CD4-positive, alpha-beta T cell treated with Interleukin-10 for 1 hour (primary cell): ENCODE measurements at places on chromosomes 16 and 17.

DNA sequence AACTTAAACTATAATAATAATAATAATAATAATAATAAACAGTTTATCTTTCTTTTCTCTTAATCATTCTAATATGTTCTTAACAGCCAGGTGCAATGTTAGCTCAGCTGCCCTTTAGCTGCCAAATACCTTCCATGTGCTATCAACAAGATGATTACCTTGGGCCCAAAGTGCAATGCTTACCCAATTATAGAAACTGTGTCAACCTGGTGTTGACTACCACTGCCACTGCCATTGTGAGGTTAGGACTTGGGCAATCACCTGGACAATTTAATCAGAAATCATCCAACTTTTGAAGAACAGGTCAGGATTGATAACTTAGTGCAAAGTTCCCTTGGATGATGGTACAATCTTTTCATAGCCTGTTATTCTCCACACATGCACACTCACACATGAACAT, 371.8 kb upstream of the SALL1 start:
- no peak for DNase-seq

DNA sequence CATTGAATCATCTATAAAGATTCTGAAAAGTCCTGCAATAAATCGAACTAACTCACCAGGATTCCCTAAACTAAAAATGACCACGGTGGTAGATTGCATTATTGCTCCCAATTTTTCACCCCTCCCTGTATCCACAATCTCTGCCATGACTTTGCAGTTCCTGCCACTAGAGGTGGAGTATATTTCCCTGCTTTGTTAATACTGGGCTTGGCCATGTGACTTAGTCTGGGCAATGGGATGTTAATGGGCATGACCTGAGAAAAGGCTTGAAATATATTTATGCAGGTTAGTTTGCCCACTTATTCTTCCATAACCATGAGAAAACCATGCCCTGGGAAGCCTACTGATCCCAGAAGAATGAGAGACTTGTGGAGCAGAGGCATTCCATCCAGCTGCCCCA, 59.1 kb downstream of the NOG start:
- DNase-seq, result no peak

DNA sequence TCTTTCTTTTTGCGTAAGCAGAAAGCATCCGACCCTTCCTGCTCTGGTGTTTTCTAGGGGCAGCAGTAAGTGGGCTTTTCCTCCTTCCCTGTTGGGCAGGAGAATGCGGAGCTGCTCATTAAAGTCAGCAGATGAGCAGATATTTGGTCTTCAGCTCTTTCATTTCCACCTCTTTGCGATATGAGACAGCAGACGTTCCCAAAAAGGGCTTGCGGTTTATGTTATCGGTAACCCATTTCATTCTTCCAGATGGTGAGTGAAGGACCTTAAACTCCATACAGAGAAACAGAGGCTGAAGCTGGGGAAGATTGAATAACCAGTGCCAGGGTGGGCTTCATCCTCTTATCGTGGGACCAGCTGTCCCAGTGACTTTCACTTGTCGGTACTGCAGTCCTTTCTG, 40.7 kb downstream of the KSR1 start:
- no peak for DNase-seq

DNA sequence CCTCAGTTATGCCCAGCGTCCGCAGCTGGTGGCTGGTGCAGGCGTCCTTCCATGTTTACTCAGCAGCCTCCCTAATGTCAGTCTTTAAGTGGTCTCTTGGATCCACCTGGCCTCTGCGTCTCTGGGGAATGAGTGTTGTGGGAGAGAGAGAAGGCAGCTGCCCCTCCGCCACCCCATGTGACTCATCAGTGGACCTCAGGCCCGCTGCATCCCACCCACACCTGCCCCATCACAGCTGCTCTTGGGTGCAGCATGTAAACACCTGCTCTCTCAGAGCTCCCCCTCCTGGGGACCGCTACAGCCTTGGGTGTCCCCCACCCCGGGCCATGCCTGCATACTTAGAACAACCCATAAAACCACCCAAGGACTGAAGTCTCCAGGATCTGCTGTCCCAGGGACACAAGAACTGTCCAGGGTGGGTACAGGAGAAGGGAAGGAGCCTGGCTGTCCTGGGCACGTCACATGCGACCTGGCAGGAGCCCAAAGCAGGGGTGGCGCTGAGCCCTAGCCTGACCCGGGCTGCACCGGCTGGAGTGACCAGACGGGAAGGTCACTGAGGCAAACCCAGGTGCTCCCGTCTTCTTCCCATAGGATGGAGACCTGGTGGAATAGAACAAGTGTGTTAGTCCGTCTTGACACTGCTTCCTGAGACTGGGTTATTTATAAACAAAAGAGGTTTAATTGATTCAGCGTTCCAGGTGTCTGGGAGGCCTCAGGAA, 4.2 kb downstream of the C16orf90 start:
- DNase-seq, result no peak

DNA sequence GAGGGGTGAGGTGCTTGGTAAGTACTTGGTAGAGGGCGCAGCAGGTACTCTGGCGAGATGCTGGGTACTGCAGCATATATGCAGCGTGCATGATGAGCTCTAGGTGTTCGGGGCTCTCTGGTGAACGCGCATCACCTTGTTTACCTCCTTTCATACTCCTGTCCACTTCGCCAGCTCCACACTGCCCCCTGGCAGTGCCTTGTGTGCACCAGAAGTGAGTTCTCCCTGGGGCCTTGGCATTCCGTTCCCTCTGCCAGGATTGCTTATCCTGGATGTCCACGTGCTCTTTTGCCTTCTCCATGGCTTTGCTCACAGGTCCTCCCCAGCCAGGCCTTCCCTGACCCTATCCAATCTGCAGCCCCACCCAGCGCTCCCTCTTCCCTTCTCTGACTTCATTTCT, 154.2 kb downstream of the MRM1 start:
- DNase-seq, result peak; percentile 37

DNA sequence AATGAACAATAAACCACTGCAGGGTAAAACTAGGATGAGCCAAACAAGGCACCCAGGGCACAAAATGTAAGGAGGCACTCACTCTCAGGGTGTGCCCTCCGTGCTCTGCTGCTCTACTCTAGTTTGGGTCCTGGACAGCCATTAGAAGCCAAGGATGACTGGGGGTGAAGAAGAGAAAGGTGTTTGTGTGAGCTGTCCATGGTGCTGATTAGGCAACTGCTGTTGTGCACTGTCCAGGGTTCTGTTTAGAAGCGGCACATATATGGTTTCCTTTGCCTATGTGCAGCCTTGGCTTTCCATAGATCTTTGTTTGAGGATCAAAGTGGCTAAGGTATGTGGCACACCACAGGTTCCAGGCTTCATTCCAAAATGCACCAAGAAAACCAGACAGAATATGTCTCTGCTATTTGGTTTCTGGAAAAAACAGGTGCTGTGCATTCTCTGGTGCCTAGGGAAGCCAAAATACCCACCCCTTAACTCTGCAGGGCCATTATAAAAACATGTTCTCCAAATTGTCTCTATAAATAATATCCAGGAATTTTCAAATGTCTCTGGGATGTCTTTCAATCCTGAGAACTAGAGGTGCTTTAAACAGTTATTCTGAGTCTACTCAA, 123.5 kb downstream of the CBLN1 start:
- DNase-seq, result no peak

DNA sequence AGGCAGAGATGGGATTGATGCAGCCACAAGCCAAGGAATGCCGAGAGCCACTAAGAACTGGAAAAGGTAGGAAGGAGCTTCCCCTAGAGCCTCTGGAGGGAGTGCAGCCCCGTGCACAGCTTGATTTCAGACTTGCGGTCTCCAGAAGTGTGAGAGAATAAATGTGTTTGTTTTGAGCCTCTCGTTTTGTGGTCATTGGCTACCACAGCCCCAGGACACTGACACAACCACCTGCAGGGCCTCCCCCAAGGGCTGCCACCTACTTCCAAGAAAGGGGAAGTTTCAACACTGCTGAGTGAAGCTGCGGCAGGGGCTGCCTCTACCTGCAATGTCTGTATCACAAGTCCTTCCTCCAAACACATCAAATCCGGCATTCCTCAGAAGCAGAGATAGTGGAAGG, 346.9 kb downstream of the C16orf95 start:
- no peak for DNase-seq

DNA sequence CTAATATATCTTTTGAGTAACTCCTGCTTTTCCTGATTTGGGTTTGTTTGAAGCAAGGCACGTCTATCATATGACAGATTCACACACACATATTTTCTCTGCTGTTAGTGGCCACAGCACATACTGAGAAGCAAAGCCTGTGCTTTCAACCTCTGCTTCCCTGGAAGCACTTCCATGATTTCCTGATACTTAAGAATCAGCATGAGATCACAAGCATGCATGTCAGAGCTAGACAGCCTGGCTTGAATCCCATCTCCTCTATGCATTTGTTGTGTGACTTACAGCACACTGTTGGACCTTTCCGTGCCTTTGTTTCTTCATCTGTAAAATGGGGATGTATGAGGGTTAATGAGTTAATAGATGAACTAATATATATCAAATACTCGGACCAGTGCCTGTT, 151.1 kb upstream of the NOL11 start:
- DNase-seq, result no peak

- no peak for DNase-seq
These were observed 9.2 kb upstream of the CCL13 start for GRCh38 chr17:34347063-34347462.

- no peak for DNase-seq
These were observed 58.4 kb downstream of the RBFOX3 start for GRCh38 chr17:79552405-79552804.

DNA sequence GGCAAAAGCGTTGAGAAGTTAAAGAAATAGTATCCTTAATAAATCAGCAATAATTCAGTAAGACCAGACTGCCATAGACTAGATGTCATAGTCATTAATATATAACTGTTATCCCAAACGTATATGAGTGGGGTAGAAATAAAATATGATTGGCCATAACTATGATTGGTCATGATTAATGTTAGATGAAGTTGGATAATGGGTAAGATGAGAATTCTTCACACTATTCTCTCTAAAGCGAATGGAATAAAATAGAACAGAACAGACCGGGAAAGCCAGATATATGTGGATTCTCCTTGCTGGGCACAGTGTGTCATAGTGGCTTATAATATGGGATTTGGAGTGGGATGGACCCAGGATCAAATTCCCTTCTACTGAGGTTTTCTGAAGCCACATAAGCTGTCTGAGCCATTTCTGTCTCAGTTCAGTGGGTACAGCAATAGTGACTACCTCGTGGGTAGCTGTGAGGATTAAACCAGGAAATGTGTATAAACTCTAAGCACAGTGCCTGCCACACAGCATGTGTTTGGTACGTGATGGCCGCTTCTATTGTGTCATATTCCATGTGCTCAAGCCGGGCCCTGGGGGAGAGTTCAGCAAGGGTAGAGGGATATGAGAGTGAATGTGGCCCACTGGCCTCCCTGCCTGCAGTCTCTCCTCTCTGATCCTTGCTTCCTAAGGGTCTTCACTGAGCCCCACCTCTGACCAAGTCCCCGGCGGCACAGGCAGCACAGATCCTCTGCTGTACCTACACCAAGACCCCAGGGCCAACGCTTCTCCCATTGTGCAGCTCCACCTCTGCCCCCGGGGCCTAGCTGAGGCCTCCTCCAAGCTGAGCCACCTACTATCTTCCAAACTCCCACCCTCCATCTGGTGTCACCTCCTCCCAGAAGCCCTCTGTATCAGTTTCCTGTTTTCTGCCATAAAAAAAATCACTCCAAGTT, 3.7 kb downstream of the CETP start:
- no peak for DNase-seq

DNA sequence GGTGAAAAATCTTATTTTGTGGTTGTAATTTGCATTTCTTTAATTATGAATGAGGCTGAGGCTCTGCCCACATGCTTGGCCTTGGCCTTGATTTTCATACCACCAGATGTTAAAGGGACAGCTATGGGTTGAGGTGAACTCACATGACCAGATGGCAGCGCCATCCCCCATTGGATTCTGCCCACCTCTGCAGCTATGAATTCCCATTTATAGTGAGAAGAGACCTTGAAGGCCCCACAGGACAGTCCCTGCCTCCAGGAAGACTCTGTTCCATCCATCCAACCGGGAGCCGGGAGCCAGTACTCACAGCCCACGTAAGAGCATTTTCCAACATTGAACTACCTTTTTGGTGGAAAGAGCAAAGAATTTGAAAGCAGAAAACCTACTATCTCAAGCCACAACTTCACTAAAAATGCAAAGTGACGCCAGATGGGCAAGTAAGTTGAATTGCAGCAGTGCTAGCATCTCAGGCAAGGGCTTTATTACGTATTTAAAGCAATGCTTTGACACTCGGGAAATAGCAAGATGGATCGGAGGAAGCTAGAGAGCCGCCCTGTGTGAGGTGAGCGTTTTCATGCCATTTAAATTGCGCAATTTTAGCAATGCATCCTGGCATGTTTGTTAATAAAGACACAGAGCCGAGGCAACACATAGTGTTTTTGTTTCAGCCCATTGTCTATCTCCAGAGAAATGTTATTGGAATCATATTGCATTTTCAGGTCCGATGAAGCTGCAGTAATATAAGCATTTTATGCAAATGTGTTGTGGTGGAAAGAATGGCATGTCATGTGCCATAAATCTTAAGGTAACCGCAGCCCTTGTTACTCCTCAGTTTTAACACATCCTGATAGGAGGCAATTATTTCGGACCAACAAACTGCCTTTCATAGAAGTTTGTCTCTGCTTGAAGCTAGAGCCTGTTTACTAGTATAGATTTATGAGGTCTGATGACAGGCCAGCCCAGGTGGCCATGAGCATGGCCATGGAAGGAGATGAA, 273.4 kb upstream of the TNRC6C start:
- no peak for DNase-seq

- peak; percentile 73 for DNase-seq
These were observed 31.4 kb downstream of the ACTG1 start for GRCh38 chr17:81481073-81481799.

- no peak for DNase-seq
These were observed 51.8 kb downstream of the SKAP1 start for GRCh38 chr17:48378238-48378637.

- DNase-seq, result no peak
These were observed 515 bp downstream of the CBFA2T3 start for GRCh38 chr16:88976366-88977017.

- peak; percentile 46 for DNase-seq
These were observed 290.6 kb upstream of the CCL2 start for GRCh38 chr17:33964344-33964979.
